K562 (cell line): ENCODE measurements at places on chromosomes 11 and 22. TPM values are rescaled to one million over a fixed set of nuclear protein-coding genes. Genes with fewer than 3 reads are reported as not detected.

Gene KCNJ11
- 3.3 and 3.7 TPM in 2 replicates for total RNA-seq

Gene KIRREL3
- total RNA-seq: not detected in 2 replicates

GRCh38 chr22:44067033-44067432, 42.9 kb downstream of the PARVB start:
- no peaks in the 10 kb centered on the region; the same call in 1 of the 3 replicates for H3K4me1 ChIP-seq
- DNase-seq: no peak
- no peaks in the 10 kb centered on the region for H3K36me3 ChIP-seq
- no peaks in the 10 kb centered on the region for H3K27me3 ChIP-seq
- no peak overlapping the region for H3K27ac ChIP-seq
- no peak overlapping the region for H3K4me3 ChIP-seq

DNA sequence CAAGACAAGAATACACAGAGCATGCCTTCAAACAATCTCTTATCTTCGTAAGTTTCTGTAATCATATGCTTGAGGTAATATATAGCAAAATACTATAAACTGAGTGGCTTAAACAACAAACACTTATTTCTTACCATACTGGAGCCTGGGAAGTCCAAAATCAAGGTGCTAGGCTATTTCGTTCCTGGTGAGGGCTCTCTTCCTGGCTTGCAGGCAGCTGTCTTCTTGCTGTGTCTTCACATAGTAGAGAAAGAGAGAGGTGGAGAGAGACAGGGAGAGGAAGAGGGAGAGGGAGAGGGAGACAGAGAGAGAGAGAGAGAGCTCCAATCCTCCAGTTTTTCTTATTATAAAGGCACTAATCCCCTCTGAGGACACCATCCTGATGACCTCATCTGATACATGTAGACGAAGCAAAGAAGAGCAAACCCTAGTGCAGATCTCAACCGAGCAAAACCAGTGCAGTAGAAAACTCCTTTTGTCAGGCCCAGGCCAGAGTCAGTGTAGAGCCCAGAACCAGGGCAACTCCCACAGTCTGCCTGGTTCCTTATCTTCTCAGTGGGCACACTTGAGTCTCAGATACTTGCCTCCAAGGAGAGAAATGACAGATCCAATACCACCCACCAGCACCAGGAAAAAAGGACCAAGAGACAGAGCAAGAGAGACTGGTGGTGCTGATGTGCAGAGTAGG, 297.1 kb upstream of the NCAM1 start:
- no peaks in the 10 kb centered on the region for H3K4me1 ChIP-seq
- no peak overlapping the region for H3K27ac ChIP-seq
- no peaks in the 10 kb centered on the region for H3K36me3 ChIP-seq
- DNase-seq: no peak
- no peak overlapping the region for H3K4me3 ChIP-seq

DNA sequence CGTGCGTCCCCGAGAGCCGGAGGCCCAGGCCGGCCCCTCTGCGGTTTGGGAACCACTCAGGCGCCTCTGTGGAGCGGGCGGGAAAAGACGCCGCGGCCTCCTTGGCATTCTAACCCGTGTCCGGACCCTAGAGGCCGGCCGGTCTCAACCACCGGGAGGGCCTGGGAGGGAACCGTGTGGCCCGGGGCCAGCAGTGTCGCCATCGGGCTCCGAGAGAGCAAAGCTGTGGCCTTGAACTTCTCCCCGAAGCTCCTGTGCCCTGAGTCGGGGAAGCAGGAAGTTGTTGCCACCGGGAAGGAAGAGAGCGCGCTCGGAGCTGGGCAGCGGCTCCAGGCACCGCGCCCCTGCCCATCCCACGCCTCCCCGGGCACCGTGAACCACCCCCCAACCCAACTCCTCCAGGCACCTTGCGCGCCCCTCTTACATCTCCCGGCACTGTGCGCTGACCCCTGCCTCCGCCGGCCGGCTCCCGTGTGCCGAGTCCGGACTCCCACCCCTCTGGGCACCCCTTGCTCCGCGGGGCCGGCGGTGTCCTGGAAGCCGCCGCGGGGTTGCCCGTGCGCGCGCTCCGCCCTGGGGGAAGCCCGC, 80.0 kb upstream of the PPARA start:
- H3K4me3 ChIP-seq: no peak overlapping the region
- no peaks in the 10 kb centered on the region for H3K27me3 ChIP-seq
- no peaks in the 10 kb centered on the region; the same call in 2 of the 3 replicates for H3K4me1 ChIP-seq
- H3K36me3 ChIP-seq: no peaks in the 10 kb centered on the region
- no peak for DNase-seq

DNA sequence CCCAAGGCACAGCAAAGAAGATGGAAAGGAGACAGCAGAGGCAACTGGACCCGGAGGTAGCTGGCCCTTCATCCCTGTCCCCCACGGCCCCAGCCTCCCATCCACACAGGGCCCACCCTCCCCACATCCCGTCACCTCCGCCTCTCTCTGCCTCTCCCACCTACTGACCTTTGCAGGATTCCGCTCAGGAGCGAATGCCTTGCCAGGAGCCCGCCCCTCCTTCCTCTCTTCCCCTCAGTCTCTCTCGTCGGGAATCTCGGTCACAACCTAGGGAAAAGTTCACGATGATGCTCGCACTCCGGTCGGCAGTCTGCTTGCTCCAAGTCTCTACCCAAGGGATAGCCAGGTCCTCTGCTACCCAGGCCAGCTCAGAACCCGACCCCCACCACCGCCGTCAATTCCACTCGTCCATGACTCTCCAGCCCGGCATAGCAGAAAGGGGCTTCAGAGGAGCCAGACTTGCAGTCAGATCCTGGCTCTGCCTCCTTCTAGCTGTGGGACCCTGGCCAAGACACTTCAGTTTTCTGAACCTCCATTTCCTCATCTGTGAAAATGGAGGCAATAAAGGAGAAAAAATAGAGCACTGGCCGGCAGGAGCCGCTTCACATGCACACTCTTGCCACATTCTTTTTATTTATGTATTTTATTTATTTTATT, 10.2 kb downstream of the AHNAK start:
- H3K4me3 ChIP-seq: no peak overlapping the region
- H3K36me3 ChIP-seq: peaks cover 42% of the 10 kb centered on the region; the same call in 1 of the 3 replicates
- H3K4me1 ChIP-seq: peaks cover 35% of the 10 kb centered on the region
- DNase-seq: no peak
- H3K27ac ChIP-seq: no peak overlapping the region
